ENCODE measurements at places on chromosomes 3 and 15.
A peak's percentile ranks its signal among the peaks of the same experiment; 100 is the strongest.

GRCh38 chr3:64144241-64144900 is 80.9 kb downstream of the PRICKLE2 start:
- DNase-seq: no peak

DNA sequence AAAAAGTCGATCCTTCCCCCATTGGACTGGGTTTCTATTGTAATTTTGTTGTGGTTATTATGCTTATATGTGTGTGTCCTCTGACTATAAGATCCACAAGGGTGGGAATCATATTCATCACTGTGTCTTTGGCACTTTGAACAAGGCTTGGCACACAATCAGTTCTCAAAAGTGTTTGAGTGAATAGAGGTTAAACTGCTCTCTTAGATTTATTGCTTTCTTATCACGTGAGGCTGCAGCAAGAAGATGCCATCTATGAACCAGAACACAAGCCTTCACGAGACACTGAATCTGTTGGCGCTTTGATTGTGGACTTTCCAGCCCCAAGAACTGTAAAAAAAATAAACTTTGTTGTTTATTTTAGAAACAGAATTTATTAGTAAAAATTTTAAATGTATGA is 295.0 kb upstream of the MDFIC2 start:
- DNase-seq: no peak

DNA sequence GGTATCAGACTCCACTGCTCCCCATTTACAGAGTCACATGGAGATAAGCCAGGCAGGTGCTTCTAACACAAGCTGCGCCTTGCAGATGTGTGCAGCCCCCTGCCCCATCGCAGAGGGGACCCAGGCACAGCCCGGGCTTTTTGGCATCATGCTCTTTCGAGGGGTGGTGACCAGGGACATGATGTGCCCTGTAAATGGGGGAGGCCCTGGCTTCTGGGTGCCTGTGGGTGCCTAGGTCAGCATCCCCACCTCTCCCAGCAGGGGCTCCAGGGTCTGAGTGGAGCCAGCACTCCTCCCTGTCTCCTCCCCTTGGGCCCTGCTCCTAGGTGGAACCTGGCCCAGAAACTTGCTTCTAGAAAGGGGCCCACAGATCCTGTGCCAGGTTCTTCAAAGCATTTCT is 15.2 kb downstream of the TRPM1 start:
- DNase-seq: no peak

DNA sequence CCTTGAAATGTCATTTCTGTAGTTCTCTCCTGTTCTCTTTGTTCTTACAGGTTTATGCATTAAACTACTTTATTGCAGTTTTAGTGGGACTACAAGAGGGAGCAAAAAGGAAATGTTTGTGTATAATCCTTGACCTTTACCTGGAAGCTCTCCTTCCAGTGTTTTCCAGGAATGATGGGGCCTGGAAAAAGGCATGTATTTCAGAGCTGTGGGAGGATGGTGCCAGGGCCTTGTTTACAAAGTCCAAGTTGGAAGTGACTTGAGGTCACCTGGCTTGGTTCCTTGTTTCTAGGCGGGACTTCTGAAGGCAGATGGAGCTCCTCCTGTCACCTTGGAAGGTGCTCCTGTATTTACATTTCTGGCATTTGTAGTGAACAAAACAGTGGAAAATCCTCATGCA is 15.1 kb downstream of the ACVR2B start:
- no peak for DNase-seq

DNA sequence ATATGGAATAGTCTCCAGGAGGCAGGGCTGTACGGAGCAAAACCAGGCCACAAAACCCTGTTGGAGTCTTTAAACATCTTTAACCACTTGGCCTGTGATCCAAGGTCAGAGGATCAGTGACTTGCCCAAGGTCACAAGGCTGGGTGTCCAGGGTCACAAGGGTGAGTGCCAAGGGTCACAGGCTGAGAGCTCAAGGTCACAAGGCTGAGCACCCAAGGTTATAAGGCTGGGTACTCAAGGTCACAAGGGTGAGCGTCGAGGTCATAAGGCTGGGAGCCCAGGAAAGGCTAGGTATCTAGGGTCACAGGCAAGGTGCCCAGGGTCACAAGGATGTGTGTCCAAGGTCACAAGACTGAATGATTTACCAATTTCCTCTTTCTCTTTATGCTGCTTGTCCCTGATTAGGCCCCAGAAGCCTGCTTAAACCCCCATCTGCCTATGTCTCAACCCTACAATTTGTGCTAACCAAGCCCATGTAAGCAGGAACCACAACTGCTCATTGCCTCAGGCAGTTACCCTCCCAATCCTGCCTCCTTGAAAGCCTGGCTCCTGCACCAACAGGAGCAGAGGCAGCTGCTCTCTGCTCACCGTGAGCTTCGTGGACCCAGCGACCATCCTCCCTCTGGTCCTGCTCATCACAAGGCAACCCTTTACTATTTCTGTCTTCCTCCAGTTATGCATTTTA is 51.5 kb downstream of the MGLL start:
- DNase-seq: no peak

GRCh38 chr15:28944286-28944685 is 58.5 kb downstream of the APBA2 start:
- DNase-seq: no peak

GRCh38 chr3:186996356-186996755 is 66.0 kb downstream of the ST6GAL1 start:
- DNase-seq: no peak

GRCh38 chr15:101135532-101136166 is 116.2 kb downstream of the CHSY1 start:
- DNase-seq: no peak

DNA sequence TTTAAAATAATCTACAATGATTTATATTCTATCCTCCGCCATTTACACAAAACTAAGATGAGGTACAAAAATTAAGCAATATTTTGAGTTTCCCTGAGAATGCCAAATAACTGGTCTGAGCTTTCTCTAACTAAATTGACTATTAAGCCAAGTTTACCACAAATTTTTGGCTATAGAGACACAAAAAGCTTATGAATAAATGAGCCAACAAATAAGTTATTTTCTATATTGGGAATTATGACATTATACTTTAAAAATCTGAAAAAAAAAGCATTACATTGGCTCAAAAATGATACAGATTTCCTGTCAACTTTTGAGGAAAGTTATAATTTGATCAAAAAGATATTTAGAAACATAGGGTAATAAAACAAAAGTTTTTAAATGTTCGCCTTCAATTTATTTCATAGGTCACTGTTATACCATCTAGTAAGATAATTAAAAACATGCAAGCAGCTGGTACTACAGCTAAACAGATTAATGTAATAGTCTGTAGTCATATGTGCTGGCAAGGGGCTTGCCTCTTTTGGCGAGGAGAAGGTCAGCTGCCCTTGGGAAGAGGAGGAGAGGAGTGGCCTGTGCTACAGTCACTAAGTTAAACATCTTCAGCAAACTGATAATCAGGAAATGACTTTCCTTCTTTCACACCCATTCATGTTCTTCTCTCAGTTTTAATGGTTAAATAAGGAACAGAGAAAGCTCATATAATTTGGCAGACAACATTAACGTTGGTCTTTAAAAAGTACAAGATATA is 318.5 kb downstream of the TBC1D5 start:
- DNase-seq: no peak

GRCh38 chr3:74053970-74054516 is 429.3 kb upstream of the PDZRN3 start:
- DNase-seq: no peak

DNA sequence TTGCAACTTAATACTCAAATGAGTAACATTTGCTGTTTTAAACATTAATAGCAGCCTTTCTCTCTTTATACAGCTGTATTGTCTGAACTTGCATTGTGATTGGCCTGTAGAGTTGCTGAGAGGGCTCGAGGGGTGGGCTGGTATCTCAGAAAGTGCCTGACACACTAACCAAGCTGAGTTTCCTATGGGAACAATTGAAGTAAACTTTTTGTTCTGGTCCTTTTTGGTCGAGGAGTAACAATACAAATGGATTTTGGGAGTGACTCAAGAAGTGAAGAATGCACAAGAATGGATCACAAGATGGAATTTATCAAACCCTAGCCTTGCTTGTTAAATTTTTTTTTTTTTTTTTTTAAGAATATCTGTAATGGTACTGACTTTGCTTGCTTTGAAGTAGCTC is 40.3 kb downstream of the CTNNB1 start:
- DNase-seq: no peak

DNA sequence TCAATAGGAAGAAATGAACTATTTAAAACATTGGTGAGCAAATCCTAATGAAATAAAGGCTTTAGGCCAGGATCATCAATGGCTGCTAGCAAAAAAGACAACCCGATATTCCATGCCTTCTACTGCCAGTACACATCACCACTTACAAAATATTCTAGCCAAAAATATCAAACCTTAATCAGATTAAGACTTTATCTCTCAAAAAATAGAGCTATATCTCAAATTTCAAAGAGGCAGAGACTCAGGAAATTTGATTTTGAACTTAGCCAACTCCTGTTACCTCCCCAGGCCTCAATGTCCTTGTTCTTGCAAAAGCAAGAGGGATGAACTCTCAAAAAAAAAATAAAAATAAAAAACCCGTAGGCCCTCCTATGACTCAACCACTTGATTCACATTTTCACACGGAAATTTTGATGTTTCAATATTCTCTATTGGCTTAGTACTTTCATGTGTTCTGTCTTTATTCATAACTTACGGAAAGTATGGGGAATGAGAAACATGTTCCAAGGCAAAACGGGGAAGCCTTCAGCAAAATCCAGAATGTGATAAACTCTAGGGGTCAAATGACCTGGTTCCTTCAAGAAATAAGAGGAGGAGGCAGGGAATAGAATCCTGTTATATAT is 273.3 kb upstream of the ZPLD1 start:
- DNase-seq: no peak

DNA sequence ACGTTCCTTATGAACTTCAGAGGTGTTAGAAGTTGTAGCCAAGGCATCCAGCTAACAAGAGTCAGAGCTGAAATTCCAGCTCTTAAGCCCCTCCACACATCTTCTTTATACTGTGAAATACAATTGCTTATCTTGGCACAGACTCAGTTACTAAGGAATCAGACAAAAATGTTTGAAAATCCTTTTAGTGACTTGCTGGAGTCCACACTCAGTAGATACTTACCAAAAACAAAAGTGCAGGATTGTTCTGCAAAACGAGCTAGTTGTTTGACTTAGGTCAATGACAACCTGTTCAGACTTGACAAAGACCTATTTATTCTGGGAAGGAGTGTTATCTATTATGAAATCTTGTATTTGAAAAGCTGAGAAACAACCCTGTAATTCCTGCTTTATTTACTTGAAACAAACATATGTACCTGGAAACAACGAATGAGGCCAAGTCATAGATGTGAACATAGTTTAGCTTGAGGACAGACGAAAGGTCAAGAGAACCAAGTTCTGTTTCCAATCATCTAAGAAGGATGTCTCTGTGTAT is 38.5 kb downstream of the B3GNT5 start:
- no peak for DNase-seq

GRCh38 chr3:191502583-191502982 is 41.6 kb downstream of the PYDC2 start:
- no peak for DNase-seq

- peak; percentile 14 for DNase-seq
Observed at GRCh38 chr3:48299746-48300712, 33.4 kb downstream of the SPINK8 start.

GRCh38 chr3:197352382-197352781 is 54.0 kb upstream of the DLG1 start:
- no peak for DNase-seq

DNA sequence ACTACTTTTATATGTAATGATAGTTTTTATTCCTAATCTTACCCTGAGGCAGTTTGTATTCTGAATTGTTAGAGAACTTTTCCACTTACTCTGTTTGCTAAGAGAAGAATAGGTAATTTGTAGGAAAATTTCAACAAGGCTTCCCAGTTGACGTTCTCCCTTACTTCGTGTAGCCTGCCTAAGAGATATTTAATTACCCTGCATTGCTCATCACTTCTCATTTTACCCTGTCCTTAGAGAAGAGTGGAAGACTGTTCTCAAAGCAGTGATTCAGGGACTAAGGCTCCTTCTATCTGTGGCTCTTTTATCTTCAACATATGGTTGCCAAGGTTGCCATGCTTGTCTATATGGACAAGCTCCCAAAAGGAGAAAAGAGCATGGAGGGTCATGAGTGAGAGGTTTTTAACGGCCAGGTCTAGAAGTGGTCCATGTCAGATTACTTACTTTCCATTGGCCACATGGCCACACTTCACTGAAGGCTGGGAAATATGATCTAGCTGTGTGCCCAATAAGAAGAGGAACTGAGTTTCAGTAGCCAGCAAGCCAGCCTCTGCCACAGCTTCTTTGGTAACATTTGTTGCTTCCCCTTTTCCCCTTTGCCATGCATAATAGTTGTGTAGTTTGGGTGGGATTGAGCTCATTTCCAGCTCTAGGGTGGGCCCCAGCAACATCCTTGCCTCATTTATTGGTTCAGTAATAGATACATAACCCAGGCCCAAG is 22.1 kb downstream of the PDE8A start:
- no peak for DNase-seq

GRCh38 chr3:113251817-113252216 is 40.5 kb downstream of the BOC start:
- DNase-seq: no peak

DNA sequence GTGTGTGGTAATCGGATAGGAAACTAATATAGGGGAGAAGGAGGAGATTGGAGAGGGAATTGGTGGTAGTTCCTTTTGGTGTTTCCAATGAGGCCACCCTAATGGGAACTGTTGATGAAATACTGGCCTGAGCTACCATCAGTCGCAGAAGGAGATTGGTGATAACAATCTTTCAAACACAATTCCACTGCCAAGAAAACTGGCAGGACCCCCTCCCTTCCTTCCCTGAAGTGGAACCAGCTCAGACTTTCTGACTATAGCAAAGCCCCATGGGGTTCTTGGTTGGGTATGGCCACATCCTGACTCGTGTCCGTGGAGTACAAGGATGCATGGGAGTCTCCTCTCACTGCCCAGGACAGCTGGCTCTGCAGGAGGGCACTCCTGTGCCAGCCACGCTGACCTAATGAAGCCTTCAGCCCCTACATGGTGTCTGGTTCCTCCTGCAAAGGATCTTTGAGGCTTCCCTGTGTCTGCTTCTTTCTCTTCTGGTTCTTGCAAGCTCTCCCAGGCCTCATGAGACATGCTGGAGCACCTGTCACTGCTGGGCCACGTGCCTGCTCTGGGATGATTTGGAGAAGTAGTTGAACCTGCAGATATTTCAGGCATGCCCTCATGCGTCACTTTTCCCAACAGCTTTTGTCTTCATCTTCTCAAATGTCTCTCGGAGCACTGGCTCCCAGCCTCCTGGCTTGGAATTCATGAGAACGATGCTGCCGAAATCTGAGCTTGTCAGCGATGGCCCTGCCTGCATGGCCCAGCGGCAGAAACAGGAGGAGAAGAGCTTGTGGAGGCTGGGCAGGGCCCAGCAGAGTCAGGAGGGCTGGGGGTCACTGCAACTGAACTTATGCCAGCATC is 90.0 kb upstream of the ADPGK start:
- no peak for DNase-seq

DNA sequence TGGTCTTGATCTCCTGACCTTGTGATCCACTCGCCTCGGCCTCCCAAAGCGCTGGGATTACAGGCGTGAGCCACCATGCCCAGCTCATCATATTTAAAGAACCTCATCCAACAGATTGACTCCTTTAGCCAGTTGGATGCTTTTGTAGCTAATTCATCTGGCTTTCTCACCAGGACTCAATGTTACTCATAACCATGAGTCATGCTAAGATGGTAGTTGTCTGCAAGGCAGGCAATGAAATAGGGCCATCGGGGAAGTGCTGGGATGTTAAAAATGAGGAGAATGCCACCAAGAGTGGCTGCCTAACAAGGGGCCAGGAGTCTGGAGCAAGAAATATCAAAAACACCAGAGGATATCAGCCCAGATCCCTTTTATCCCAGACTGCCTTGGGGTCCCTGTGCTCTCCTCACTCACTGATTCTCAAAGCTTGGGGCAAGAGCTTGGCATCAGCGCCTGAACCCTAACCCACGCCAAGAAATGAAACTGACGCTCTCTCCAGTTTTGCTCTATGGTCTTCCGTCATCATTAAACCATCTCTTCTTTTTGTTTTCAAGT is 7.4 kb upstream of the PCOLCE2 start:
- no peak for DNase-seq
